ENCODE measurements at places on chromosomes 6 and 20.

- no peak for DNase-seq
These were observed 102.6 kb downstream of the CDC5L start for GRCh38 chr6:44489910-44490604.

DNA sequence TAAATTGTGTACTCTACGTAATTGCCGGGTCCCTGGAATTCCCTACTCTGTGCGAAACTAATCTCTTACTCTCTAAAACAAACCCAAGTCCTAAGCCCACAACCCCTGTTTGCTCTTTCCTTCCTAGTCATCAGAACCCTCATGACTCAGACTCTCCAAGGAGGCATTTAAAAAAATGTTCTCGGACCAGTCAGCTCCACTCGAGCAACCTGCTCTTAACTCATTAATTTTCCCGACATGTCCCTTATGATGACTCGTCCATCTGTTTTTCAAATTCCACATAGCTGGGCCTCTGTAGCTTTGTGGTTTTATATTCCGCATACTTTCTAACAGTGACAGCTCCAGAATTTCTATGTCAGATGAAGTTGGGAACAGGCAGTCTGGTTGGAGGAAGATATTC, 2.6 kb upstream of the MUC22 start:
- no peak for DNase-seq

- DNase-seq, result no peak
These were observed 38.2 kb downstream of the PYGB start for GRCh38 chr20:25285856-25286798.

DNA sequence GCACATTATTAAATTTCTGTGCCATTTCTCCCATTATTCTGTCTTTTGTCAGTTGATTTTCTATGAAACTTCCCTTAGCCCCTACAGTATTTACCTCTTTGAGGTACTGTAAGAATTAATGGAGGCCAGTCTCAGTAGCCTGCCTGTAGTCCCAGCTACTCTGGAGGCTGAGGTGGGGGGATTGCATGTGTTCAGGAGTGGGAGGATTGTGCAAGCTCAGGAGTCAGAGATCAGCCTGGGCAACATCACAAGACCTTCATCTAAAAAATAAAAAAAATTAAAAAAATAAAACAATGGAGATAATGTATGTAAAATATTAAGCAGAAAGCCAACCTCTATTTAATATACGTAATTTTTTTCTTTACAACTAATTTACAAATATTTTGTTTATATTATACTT, 77.8 kb downstream of the OR2B2 start:
- DNase-seq, result no peak

DNA sequence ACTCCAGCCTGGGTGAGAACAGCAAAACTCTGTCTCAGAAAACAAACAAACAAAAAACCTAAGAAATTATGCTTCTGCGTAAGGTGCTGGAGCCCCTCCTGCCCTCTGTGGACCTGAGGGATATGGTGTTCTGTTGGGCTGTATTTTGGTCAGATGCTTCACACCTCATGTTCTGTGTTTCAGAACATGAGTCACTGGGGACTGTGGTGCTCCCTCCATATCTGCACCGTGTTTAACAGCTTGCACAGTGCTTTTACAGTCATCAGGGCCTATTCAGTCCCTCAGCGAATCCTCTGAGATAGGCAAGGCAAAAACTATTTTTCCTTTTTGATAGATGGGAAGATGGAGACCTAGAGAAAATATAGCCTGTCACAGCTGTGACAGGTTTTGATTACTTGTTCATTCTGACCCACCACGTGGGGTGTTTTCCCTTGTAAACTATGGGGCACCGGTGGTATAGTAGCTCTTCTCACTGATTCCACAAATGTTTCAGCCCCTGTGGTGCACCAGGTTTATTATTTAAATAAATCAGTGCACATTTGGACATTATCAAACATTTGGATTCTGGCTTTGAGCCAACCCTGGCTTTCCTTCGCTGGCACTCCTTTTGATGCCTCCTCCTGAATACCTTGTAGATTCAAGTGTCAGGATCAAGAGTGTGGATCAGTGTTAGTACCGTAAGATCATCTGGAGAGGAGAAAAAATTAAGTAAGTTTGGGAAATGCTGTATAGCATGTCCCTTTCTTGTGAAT, 9.6 kb downstream of the TTPAL start:
- no peak for DNase-seq

DNA sequence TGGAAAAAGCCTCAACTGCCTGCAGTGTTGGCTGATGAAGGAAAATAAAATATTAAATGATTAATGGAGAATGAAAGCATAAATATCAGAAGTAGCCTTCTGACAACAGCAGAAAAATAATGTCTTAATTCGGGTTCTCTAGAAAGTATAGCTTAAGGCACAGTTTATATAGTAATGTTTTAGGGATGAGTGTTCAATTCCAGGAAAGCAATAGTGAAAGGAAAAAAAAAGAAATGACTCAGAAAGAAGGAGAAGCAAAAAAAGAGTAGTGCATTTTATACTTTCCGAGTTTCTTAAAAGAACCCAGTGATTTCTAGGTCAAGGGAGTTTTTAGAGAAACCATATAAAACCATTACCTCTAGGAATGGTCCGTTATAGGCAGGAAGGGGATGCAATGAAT, 137.3 kb downstream of the HTR1B start:
- no peak for DNase-seq

- peak; percentile 83 for DNase-seq
These were observed 7.7 kb downstream of the PSMB1 start for GRCh38 chr6:170545405-170545804.

GRCh38 chr6:34383161-34383631, 9.3 kb downstream of the NUDT3 start:
- DNase-seq, result no peak

GRCh38 chr6:34986845-34987246, 97.8 kb downstream of the ANKS1A start:
- DNase-seq, result peak; percentile 67

GRCh38 chr6:49782293-49782692, 4.8 kb downstream of the PGK2 start:
- no peak for DNase-seq

GRCh38 chr6:113380591-113380990, 476.6 kb upstream of the MARCKS start:
- DNase-seq, result no peak

GRCh38 chr6:21142741-21143140, 450.8 kb upstream of the SOX4 start:
- DNase-seq, result no peak

- no peak for DNase-seq
These were observed 2.3 kb downstream of the SERPINB1 start for GRCh38 chr6:2839195-2839981.

DNA sequence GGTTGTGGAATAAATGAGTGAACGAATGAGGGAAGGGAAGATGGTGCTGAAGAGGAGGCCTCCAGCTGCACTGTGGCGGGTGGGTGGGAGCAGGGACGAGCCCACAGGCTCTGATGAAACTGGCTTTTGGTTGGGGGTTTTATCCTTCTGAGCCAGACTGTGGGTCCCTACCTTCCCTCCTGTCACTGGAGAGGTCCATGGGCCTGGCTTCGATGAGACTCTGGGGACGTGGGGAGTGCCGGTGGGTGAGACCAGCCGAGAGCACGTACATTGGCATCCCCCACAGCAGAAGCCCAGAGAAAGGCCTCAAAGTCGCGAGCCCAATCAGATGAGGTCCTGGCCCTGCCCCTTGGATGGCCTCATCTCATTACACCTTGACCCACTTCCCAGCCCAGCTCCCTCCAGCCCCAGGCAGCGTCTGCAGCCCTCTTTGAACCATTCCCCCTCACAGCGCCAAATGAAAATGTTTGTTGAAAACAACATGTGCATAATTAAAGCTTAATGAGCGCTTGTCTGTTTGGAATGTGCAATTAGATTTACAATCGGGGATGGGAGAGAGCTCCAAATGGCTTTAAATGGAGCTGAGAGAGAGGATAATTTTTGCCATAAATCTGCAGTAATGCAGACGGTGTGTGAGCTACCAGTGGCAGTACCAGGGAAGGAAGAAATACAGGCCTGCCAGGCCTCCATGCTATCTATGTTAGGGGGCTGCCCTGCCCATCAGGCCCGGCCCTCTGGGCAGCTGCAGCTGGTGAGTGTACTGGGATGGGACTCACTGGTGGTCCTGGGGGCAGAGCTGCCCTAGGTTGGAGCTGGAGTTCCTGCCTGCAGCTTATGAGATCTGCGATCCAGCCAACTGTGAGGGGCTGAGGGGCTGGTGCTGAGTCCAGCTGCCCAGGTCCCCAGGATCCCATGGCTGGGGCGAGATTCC, 47.2 kb downstream of the TOX2 start:
- DNase-seq, result no peak

DNA sequence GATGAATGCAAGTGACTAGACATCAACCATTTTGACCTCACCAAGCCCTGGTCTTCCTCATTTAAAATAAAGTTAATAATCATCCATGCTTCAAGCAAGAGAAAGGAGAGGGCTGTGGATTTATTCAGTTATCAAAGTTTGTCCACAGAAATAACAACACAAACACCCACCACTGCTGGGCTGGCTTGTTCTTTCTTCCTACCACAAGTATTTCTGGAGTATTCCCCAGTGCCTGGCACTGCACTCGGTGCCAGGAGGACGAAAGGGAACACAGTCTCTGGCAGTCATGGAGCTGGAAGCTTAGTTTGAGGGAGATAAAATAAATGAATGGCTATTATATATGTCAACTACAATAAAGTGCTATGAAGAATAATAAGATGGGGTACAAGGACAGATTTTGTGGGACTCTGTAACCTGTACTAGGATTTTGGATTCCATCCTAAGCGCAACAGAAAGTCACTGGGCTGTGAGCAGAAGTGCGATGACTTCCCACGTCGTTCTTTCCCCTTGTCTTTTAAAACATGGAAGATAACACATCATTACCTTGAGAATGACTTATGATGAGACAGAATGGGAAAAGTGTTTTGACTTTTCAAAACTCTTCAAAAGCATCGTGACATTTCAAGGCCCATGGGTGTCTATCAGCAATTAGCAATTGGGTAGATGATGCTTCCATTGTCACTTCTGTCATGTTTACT, 74.5 kb upstream of the TRAF3IP2 start:
- no peak for DNase-seq

DNA sequence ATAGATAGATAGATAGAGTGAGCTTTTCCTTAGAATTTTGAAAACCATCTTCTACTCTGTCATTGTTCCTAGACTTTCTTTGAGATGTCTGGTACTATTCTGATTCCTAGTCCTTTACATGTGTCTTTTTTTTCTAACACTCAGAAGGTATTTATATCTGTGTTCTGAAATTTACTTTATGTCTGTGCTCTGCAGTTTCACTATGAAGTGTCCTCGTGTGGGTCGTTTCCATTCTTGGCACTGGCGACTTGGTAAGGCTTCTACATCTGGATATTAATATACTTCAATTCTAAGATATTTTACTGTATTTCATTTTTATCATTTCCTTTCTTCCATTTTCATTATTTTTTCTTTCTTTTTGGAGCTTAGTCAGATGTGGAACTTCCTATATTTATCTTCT, 87.0 kb downstream of the FHL5 start:
- DNase-seq, result no peak

- no peak for DNase-seq
These were observed 33.5 kb downstream of the DLL1 start for GRCh38 chr6:170257376-170257775.

GRCh38 chr6:35425284-35425683, 26.9 kb upstream of the FANCE start:
- DNase-seq, result no peak

- DNase-seq, result no peak
These were observed 55.9 kb upstream of the RREB1 start for GRCh38 chr6:7051780-7052442.

- DNase-seq, result no peak
These were observed 55.5 kb upstream of the THEMIS start for GRCh38 chr6:127956260-127956888.

DNA sequence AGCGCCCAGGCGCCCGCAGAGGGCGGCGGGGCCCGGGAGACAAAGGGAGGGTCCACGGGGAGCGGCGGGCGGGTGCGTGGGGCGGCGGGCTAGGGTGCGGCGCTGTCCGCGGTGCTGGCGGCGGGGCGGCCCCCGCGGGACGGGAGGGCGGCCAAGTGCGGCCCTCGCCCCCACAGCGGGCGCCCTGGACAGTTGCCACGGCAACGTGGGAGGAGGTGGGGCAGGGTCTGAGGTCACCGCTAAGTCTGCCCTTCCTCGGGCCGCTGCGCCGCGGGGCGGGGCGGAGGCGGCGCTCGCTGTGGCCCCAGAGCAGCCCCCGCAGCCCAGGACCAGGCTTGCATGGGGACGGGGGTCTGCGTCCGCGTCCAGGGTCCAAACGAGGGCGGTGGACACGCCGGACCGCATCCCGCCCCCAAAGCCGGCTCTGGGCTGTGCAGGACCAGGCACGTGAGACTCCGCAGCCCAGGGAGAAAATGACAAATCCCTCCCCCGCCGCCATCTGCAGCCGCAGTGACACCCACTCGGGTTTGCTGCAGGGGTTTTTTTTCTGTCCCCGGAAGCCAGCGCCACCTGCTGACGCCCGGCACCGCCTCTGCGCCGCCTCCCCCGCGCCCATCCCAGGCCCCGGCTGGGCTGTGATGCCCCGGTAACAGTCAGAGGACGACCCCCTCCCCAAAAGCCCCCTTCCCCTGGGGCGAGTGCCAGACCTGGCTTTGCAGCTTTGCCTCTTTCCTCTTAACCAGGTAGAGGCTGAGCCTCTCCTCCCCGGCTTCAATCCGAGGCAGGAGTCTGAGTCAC, 36.8 kb downstream of the YTHDF1 start:
- peak; percentile 63 for DNase-seq

- no peak for DNase-seq
These were observed 351.7 kb downstream of the CDH4 start for GRCh38 chr20:61603715-61604114.

- DNase-seq, result no peak
These were observed 44.1 kb upstream of the GRM4 start for GRCh38 chr6:34189806-34190503.

- DNase-seq, result no peak
These were observed 370.1 kb downstream of the BTBD9 start for GRCh38 chr6:38269461-38270172.

- no peak for DNase-seq
These were observed 570 bp downstream of the TULP4 start for GRCh38 chr6:158312672-158313397.

- DNase-seq, result no peak
These were observed 144.5 kb downstream of the SMOC2 start for GRCh38 chr6:168585441-168585840.

GRCh38 chr6:117233145-117233544, 32.2 kb upstream of the VGLL2 start:
- DNase-seq, result no peak
